ENCODE measurements at places on chromosomes 2 and 18.

- no peak for DNase-seq
These were observed 17.9 kb upstream of the NPAS2 start for GRCh38 chr2:100802066-100802465.

DNA sequence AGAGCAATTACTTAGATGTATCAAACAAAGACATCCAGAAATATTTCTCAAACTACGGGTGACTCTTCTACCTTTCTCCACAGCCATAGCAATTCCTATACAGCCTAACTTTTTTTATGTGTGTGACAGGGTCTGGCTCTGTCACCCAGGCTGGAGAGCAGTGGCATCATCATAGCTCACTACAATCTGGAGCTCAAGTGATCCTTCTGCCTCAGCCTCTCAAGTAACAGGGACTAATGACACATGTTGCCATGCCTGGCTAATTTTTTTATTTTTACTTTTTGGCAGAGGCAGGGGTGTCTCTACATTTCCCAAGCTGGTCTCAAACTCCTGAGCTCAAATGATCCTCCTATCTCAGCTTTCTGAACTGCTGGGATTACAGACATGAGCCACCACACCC lies 328.9 kb upstream of the NT5C1B start:
- no peak for DNase-seq

DNA sequence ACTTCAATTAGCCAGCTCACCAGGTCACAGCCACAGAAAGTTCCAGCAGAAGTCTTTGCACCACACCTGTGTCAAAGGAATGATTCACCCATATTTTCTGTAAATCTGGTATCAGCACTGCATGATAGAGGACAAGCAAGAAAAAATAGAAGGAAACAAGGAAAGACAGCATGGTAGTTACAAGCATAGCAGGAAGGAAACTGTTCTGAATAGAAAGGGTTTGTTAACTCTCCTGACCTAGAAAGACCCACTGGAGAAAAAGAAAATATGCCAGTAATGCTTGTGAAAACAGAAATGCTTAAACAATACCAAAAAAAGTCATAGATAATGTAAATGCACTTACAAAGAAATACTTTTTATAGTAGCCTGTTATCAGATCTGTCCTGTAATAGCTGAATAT lies 40.8 kb downstream of the SCRN3 start:
- no peak for DNase-seq

DNA sequence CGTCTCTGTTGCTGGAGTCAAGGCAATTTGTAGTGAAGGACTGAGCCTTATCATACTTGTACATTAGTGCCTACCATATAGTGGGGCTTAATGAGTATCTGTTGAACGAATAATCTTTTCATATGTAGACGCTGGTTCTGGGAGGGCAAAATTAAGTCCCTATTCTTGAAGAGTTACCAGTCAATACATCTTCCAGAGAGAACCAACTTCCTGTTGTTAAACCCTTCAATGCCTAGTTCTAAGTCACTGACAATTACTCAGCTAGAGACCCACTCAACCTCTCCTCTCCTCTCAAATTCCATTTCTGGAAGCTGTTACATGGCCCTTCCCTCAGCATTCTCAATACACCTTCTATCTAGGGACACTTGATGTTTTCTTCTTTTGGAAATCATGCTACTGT lies 1.1 kb upstream of the MOB4 start:
- no peak for DNase-seq

- DNase-seq: no peak
These were observed 88.7 kb downstream of the ADAM23 start for GRCh38 chr2:206531996-206532543.

DNA sequence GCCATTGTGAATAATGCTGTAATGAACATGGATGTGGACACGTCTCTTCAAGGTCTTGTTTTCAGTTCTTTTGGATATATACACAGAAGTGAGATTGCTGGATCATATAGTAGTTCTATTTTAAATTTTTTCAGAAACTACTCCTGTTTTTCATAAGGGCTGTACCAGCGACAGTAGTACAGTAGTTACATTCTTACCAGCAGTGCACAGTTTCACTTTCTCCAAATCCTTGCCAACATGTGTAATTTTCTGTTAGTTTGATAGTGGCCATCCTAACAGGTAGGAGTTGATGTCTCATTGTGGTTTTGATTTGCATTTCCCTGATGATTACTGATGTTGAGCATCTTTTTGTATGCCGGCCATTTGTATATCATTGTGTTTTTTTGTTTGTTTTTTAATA lies 81.7 kb downstream of the EPC2 start:
- DNase-seq: no peak

DNA sequence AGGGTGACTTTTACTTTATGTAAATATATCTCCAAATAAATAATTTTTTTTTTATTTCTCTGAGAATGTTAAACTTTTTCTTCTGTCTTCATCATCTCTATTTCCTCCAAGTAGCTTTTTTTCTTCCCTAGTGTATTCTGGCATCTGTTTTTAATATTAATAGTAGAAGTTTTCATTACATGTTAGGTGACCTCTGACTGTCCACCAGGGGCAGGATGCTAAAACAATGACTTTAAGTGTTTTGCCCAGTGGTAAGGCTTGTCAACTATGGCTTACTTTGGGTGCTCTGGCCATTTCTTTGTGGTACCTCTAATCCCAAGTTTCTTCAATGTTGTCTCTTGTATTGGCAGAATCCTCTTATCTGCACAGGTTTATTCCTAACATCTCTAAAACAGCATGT lies 127.1 kb downstream of the SRBD1 start:
- no peak for DNase-seq

GRCh38 chr18:40570615-40571014 lies 1384.4 kb upstream of the PIK3C3 start:
- no peak for DNase-seq

DNA sequence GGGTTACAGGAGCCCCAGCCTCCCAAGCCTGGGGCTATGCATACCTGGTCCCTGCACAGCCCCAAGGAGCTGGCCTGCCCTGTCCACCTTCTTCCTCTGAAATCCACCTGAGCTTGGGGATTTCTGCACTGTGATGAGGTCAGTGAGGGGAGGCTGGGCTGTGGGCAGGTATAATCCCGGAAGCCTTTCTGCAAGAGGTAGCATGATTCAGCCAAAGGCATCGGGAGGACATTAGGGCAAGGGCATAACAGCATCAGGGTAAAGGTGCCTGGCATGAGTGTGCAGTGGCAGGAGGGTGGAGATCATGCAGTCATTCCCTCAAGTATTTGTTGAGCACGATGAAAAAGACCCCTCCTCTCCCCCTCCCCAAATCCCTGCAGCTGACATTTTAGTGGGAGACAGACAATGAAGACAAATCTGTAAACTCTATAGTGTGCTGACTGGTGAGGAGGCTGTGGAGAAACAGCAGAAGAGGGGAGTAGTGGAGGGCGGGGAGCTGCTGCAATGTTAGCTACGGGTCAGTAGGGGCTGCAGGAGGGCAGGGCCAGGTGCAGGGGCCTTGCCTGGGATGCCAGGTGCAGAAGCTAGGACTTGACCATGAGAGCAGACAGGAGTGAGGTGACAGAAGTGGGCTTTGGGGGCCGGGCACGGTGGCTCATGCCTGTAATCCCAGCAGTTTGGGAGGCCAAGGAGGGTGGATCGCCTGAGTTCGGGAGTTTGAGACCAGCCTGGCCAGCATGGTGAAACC lies 18.7 kb downstream of the ZFP36L2 start:
- no peak for DNase-seq

- DNase-seq: no peak
These were observed 141.4 kb downstream of the FAM124B start for GRCh38 chr2:224260372-224261020.

DNA sequence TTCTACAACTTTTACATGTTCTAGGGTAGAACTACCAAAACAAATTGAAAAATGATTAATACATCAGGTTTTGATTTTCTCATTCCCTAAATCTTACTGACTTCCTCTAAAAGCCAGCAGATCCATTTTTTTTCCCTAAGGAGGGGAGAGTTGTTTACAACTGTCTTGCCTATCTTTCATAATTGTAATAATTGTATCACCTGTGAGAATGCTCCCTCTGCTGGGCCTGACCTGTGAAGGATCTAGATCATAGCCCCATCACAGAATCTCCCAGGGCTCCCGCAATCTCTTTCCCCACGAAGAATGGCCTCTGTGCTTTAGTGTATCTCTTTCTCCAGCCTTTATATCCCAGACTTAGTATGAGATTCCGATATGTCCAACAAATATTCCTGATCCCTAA lies 9.1 kb downstream of the LOXL3 start:
- DNase-seq: peak; percentile 41

- no peak for DNase-seq
These were observed 303.9 kb upstream of the KCNJ3 start for GRCh38 chr2:154394600-154394999.

GRCh38 chr2:237968048-237968862 lies 1.4 kb downstream of the UBE2F start:
- DNase-seq: peak; percentile 50

DNA sequence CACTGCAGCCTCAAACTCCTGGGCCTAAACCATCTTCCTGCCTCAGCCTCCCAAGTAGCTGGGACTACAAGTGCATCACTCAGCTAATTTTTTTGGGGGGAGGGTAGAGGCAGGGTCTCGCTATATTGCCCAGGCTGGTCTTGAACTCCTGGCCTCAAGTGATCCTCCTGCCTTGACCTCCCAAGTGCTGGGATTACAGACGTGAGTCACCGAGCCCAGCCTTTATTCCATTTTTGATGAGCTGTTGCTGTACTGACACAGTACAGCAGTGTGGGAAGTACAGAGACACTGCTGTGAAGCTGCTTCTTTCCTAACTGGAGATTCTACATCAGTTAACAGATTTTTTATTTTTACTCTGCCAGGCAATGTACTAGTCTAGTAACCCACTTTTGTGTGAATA lies 18.8 kb downstream of the PTRHD1 start:
- no peak for DNase-seq

- DNase-seq: no peak
These were observed 335.3 kb downstream of the TNS1 start for GRCh38 chr2:217667512-217667911.

- DNase-seq: no peak
These were observed 8.6 kb downstream of the CHN1 start for GRCh38 chr2:174996622-174997021.

DNA sequence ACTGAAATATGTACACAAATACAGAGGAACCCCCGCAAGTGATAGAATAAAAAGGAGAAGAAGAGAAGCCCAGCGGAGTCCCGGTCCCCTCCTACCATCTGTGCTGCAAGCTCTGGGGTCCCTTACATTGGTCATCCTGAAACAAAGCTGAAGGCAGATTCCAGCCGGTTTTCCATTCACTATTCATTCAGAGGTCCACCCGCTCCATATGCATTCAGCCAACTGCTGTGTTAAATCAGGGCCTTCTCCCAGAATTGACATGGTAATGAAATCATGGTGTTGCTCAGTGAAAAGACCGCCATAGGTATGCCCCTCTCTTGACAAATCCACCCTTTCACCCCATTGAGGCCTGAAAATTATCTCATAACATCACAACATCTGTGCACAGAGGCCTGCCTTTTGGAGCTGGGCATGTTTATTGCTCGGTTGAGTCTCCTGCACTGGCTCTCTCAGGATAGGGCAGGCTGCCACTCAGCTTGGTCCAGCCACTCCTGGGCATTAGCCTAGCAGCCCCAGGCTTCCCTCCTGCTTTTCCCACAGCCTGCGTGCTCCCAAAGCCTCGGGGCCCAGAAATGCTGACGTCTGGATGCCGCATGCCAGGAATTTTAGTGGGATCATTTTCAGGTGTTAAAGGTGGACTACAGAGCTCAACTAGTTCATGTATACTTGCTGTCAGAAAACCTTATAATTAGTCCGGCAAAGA lies 39.3 kb upstream of the ID2 start:
- no peak for DNase-seq

- no peak for DNase-seq
These were observed 1079.5 kb upstream of the CELF4 start for GRCh38 chr18:38644875-38645641.

DNA sequence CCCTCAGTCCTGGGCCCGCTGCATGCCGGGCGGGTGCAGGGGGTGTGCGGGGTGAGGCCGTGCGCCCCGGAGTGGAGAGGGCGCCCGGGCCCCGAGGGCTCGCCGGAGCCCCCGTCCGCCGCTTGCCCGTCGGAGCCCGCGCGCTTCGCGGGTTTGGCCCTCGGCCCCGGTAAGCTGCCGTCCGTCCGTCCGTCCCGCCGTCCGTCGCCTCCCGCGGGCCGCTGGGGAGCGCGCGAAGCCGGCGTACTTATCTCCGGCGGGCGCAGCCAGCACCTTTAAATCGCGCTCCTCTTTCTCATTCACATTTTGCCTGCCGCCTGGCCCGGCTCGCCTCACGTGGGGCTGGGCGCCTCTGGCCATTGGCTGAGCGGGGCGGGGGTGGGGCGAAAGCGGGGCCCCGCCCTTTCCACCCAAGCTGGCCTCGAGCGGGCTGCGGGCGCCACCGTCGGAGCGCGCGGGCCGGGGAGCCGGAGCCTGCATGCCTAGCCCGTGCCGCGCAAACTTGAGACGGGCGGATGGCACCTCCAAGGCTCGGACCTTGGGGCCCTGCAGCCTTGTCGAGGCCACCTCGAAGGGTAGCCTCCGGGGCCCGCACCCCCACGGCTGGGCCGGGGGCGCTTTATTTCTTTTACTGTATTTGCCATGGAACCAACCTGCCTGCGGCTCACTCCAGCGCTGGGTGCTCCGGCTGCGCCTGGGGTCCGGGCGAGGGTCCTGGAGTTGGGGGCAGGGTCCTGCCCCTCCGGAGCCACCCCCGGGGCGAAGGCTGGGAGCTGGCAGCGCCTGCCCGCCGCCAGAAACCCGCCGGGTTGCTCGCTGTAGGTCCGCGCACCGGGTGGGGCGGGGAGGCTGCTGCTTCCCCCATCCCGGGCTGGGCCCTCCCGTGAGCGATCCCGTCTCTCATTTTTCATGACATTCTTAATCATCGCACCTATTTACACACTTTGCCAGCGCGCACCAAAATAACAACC lies at the start of gene GBX2:
Gene GBX2 (minus strand): TSS at position 277 of the 971 bp plus-strand sequence. CDS start 415 bp downstream, outside the sequence.
- DNase-seq: peak; percentile 65

DNA sequence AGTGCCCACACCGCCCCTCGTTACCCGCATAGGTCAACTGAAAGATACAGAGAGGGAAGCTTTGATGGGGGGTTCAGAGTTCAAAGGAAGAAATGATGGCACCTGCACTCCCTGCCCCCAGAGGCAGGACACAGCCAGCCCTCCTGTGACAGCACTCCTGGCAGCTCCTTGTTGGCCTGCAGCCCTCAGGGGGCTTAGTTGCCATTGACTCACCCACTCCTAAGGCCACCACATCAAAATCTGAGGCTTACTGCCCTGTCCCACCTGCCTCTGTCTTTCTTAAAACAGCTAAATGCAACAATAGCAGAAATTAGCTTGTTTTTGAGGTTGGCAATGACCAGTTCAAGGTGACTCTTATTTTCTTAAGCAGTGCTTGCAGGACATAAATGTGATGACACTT lies 31.6 kb upstream of the SLC35F6 start:
- DNase-seq: no peak

GRCh38 chr2:3285901-3286645 lies 91.5 kb downstream of the EIPR1 start:
- no peak for DNase-seq

- DNase-seq: no peak
These were observed 28.4 kb downstream of the ADCYAP1 start for GRCh38 chr18:933082-933481.

DNA sequence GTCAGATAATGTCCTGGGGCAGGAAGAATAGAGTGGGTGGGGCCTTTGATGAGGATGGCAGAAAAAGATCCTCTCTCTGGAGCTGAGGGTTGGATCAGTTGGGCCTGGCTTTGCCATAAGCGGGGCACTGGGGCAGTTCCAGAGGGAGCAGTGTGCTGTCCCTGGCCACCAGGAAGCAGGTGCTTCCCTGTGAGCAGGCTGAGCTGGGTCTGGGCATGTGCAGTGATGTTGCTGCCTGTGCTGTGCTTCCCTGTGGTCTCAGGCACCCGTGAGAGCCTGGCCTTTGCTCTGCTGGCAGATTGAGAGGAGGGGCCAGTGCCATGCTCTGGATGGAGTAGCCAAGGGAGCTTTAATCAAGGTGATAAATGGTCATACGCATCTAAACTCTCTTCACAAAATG lies 14.6 kb upstream of the NPPC start:
- no peak for DNase-seq

- DNase-seq: no peak
These were observed 167.6 kb downstream of the AFF3 start for GRCh38 chr2:99974682-99975375.
